ENCODE measurements at places on chromosomes 1 and 21.
A peak's percentile ranks its signal among the peaks of the same experiment; 100 is the strongest.

GRCh38 chr1:230498704-230499103 is 72.6 kb upstream of the PGBD5 start:
- no peaks in the 10 kb centered on the region for H3K36me3 ChIP-seq
- DNase-seq, result no peak
- H3K4me1 ChIP-seq, result no peaks in the 10 kb centered on the region
- H3K27me3 ChIP-seq, result peaks cover 9% of the 10 kb centered on the region
- H3K27ac ChIP-seq, result peak overlapping the region; percentile 8
- H3K4me3 ChIP-seq, result no peak overlapping the region

GRCh38 chr1:36555041-36555440 is 72.3 kb upstream of the CSF3R start:
- DNase-seq, result no peak
- no peak overlapping the region for H3K4me3 ChIP-seq
- no peaks in the 10 kb centered on the region for H3K36me3 ChIP-seq

DNA sequence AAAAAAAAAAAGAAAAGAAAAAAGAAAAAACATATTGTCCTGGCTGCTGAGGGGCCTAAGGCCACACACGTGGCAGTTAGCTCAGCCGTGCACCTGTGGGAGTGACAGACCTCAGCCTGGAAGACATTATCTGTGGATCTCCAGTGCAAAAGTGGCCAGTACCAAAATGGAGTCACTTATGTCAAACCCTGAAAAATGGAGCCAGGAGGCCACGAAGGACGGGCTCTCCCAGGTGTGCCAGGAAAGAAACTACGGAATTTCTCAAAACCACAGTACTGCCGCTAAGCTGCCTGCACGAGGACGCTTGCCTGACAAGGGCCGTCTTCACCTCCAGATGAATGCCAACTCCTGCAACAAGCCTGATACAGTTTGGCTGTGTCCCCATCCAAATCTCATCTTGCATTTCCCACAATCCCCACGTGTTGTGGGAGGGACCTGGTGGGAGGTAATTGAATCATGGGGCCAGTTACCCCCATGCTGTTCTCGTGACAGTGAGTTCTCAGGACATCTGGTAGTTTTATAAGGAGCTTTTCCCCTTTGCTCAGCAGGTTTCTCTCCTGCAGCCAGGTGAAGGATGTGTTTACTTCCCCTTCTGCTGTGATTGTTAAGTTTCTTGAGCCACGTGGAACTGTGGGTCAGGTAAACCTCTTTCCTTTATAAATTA is 5.3 kb upstream of the MIB2 start:
- peaks cover 1% of the 10 kb centered on the region for H3K27me3 ChIP-seq
- no peak overlapping the region for H3K27ac ChIP-seq
- no peaks in the 10 kb centered on the region for H3K36me3 ChIP-seq

- no peak for DNase-seq
- H3K36me3 ChIP-seq, result peaks cover 4% of the 10 kb centered on the region
- no peak overlapping the region for H3K27ac ChIP-seq
- H3K4me3 ChIP-seq, result no peak overlapping the region
- H3K27me3 ChIP-seq, result peaks cover 1% of the 10 kb centered on the region
- no peaks in the 10 kb centered on the region for H3K4me1 ChIP-seq
Observed at GRCh38 chr1:81545734-81546133, 255.0 kb upstream of the ADGRL2 start.

GRCh38 chr1:226466296-226466695 is 58.4 kb upstream of the PARP1 start:
- H3K4me3 ChIP-seq, result no peak overlapping the region
- H3K4me1 ChIP-seq, result no peaks in the 10 kb centered on the region
- no peak for DNase-seq
- H3K36me3 ChIP-seq, result no peaks in the 10 kb centered on the region
- H3K27ac ChIP-seq, result no peak overlapping the region
- peaks cover 5% of the 10 kb centered on the region for H3K27me3 ChIP-seq

DNA sequence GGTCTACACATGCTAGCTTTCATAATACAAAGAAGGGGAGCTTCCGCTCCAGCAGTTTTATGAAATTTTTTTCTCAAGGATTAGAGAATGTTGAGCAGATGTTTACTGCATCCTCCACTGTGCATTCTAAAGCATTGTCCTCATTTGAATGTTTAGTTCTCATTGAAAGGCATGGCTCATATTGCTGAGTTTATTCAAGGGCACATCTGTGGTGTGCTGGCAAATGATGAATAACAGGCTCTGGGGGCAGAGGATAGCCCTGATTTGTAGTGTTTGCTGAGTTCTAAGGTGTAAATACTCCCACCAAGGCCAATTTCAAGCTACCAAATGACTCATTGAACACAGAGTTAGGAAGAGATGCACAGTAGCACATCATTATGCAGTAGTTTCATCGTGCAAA is 303.2 kb upstream of the FAM78B start:
- H3K36me3 ChIP-seq, result no peaks in the 10 kb centered on the region
- peaks cover 7% of the 10 kb centered on the region for H3K27me3 ChIP-seq
- no peaks in the 10 kb centered on the region for H3K4me1 ChIP-seq
- H3K27ac ChIP-seq, result no peak overlapping the region
